ENCODE measurements at places on chromosomes 7 and 10.

GRCh38 chr10:107686095-107686494, 521.6 kb upstream of the SORCS1 start:
- no peak for DNase-seq

- DNase-seq, result no peak
Observed at GRCh38 chr10:27241010-27241651, 534 bp upstream of the ACBD5 start.

DNA sequence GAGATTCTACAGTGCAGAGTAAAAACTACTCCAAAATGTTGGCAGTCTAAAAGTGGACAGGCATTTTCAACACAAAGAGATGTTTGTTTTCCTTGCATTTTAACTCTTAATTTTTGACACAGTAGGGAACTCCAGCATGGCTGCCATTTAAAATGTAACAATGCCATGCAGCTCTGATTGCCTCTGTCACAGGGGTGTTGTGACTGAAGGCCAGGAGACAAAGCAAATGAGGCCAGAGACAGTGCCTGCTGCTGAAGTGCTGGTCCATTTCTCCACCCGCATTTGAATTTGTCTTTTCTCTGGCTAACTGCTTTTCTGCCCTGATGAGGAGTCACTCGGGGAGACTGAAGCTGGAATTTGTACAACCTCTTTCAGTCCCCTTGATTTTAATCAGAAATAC, 710.6 kb upstream of the GALNT17 start:
- DNase-seq, result no peak

DNA sequence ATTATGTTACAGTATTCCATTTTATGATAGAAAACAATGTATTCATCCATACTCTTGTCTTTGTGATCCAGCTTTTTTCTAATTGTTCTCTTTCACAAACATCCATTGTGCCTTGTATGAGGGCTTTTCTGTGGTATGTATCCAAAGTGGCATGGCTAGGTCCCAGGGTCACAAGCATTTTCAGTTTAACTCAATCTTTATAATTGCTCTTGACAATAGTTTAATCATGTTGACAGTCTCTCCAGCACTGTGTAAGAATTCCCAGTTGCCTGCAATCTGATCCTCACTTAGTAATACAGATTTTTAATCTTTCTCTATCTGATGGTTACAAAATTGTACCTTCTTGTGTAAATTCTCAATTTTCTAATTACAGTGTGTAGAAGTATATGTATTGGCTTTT, 533.4 kb downstream of the NEBL start:
- no peak for DNase-seq

DNA sequence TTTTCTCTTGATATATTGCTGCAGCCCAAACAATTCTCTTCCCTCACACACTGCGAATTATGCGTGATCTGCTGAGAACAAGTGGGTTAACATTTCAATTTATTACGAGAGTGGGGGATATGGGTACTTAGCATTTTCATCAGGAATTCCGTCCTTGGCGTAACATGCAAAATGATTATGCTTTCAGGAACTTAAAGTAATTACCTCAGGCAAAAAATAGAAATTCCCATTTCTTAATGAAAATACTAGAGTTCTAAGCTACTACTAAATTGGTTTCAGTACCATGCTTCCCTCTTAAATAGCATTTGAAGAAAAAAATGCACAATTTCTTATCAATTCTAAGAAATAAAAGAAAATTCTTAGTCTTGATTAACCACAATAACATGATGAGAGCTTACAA, 213.5 kb downstream of the GPAM start:
- no peak for DNase-seq

- no peak for DNase-seq
Observed at GRCh38 chr7:148633761-148634160, 43.2 kb downstream of the C7orf33 start.

GRCh38 chr7:99473315-99473596, 566 bp downstream of the ZNF789 start:
- no peak for DNase-seq

DNA sequence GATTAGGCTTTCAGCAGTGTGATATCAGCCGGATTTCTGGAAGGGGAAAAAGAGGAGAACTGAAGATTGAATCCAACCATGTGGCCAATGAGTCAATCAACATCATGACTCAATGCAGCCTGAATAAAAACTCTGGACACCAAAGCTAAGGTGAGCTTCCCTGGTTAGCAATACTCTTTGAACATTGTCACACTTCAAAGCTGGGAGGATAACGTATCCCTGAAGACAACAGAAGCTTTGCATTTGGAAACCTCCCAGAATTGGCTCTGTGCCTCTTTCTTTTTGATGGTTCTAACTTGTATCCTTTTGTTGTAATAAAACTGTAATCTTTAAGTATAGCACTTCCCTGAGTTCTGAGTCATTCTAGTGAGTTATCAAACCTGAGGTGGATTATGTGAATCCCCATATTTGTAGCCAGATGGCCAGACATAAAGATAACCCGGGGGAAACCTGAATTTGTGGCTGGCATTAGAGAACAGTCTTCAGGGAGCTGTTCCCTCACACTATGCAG, 284.4 kb downstream of the IPMK start:
- DNase-seq, result no peak

- DNase-seq, result no peak
Observed at GRCh38 chr10:71262817-71263216, 50.4 kb downstream of the UNC5B start.

GRCh38 chr7:101814081-101814990, 3.1 kb upstream of the CUX1 start:
- DNase-seq, result no peak

GRCh38 chr7:100080907-100081534, 502 bp downstream of the ZNF3 start:
- no peak for DNase-seq
